ENCODE measurements at places on chromosomes 7 and 10.

- no peak for DNase-seq
Observed at GRCh38 chr7:142711746-142712616, 37.3 kb upstream of the PRSS1 start.

- DNase-seq, result no peak
Observed at GRCh38 chr7:75776295-75776971, 4.4 kb upstream of the CCL26 start.

GRCh38 chr7:140446467-140446866 lies 32.8 kb downstream of the MKRN1 start:
- no peak for DNase-seq

GRCh38 chr7:2844153-2845033 lies at the start of gene GNA12:
TSS of gene GNA12 (minus strand) at chr7:2844308. CDS start at chr7:2844161, 147 bp downstream.
- DNase-seq, result peak; percentile 99

DNA sequence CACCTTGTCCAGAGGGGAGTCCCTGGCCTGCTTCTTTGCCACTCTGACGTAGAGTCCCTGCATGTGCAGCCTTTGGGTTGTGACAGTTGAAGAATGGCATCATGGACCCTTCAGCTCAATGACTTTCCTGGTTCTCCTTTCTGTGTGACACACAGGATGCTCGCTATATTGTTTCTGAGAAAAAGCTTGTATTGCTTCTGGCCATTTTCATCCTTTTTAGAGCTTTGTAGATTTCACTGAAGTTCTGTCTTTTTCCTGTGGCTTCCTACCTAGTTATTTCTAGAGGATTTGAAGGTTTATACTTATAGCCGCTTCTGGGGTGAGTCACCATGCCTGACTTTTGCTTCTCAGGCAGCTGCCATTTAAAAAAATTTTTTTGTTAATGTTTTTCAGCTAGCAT lies 27.0 kb downstream of the SND1 start:
- no peak for DNase-seq

GRCh38 chr10:107618504-107618994 lies 454.0 kb upstream of the SORCS1 start:
- no peak for DNase-seq

DNA sequence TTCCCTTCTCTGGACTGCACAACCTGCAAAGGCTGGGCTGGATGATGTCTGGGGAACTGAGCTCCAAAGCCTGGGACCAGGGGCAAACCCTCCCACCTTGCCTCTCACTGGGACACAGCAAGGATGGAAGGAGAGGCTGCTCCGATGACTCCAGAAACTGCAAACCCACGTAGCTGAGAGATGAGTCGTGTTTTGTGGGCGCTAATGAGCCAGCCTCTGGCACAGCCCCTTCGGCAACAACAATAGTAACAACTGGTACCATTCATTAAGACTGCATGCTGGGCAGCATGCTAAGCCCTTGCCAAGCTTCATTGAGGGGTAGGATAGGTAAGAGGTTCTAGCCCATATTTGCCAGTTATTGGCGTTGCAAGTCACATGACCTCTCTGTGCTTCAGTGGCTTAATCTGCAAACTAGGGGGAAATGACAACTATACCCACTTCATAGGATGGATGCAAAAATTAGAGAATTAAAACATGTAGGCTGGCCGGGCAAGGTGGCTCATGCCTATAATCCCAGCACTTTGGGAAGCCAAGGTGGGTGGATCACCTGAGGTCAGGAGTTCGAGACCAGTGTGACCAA lies 145.9 kb downstream of the SH3PXD2A start:
- no peak for DNase-seq

GRCh38 chr7:129047761-129048160 lies 7.2 kb downstream of the TNPO3 start:
- no peak for DNase-seq

DNA sequence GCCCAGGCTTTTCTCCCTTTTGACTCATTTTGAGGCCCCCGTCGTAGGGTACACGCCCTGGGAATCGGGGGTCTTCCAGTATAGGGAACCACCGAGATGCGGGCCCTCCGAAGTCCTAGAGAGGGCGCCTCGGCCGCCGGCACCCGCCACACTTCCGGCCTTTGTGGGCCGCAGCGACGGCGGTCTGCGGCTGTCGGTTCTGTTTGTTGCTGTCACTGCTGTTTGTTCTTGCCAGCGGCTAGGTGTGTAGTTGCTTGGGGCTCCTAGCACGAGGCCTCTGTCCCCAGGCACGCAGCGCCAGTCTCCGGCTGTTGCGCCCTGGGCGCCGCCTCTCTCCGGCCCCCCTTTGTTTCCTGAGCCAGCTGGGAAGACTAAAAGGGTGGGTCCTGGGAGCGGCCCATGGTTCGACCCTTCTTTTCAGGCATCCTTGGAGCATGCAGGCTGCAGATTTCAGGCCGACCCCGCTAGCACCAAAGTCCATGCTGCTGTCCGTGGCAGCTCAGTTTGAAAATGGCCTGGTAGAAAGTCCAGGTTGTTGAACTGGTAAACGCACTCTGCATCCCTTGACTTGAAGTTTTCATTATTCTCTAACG lies 17.8 kb upstream of the ZKSCAN1 start:
- peak; percentile 76 for DNase-seq

DNA sequence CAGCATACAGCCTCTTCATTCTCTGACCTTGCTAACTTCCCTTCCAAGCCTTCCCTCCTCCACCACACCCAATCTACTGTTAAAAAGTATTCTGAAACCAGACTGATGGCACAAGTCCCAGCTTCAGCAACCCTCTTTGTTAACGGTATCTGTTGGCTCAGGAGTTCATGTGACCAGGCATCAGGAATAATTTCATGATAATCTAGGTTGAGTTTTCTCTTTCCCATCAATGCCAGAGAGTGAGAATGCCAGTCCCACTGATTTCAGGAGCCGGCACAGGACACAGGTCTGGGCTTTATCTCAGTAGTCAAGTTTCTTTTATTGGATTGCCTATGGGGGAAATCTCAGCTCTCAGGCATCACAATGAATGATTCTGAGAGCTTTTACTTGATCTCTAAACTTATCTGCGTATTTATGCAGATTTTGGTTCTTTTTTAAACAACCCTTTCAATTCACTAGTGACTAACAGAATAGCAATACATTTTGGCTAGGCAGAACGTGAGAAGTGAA lies 231.0 kb upstream of the LYZL1 start:
- DNase-seq, result no peak

DNA sequence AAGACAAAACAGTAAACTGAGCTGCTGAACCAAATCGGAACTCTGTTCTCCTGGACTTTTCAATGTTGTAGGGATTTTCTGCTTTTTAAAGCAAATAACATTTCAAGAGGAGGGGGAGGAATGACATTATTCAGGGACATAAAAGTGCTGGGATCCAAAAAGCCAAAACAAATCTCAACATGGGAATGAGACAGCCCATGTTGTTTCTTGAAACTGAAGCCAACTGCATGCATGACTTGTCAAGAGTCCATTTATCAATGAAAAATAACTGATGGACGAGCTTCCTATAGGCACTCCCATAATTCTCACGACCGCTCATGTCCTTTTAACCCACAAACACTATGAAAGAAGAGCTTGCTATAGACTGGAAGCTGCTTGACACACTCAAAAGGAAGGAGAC lies 27.8 kb downstream of the FAM53B start:
- no peak for DNase-seq

DNA sequence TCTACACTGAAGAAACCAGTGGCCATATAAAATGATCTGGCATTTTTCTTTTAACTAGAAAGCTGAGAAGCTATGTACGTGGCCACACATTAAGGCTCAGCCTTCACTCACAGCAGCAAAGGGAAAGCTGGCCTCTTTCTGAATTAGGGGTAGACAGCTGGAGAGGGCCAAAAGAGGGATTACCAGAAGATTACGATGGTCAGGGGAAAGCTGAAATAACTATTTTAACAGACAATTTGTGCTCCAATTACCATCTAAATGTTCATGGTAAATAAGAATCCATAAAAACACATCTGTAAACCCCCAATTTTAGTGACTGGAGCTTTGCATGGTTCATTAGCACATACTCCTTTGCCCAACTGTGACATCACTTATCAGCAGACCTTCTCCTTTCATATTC lies 314.3 kb downstream of the HPSE2 start:
- DNase-seq, result no peak

GRCh38 chr7:31648880-31649279 lies 38.1 kb upstream of the PPP1R17 start:
- DNase-seq, result no peak

- no peak for DNase-seq
Observed at GRCh38 chr7:6252748-6253147, 19.7 kb downstream of the CYTH3 start.

DNA sequence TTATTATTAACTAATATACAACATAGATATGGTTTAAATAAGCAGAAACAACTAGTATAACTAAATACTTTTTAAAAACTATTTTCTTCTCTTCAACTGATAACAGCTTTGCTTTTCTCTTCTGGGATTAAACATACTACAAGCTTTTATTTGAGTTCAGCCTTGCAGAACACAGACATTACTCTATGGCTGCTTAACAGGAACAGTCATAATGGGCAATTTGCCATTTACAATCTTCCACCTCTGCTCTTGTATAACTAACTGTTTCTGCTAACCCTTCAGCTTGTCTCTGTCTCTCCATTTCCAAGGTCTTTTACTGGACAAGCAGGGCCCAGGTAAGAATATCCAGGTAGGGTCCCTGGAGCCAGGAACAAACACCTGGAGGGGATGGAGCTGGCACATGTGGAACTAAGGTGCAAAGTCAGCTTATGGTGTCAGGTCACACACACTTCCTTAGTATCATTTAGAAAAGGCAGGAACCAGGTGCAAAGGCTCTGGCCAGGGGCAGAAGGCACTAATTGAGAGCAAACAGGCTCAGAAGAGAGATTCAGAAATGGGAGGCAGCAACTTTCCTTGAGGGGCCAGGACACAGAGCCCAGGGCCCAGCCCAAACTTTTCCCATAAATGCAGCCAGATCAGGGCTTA lies 93.1 kb downstream of the STRA8 start:
- DNase-seq, result no peak

GRCh38 chr10:30285970-30286369 lies 63.1 kb downstream of the MTPAP start:
- no peak for DNase-seq

DNA sequence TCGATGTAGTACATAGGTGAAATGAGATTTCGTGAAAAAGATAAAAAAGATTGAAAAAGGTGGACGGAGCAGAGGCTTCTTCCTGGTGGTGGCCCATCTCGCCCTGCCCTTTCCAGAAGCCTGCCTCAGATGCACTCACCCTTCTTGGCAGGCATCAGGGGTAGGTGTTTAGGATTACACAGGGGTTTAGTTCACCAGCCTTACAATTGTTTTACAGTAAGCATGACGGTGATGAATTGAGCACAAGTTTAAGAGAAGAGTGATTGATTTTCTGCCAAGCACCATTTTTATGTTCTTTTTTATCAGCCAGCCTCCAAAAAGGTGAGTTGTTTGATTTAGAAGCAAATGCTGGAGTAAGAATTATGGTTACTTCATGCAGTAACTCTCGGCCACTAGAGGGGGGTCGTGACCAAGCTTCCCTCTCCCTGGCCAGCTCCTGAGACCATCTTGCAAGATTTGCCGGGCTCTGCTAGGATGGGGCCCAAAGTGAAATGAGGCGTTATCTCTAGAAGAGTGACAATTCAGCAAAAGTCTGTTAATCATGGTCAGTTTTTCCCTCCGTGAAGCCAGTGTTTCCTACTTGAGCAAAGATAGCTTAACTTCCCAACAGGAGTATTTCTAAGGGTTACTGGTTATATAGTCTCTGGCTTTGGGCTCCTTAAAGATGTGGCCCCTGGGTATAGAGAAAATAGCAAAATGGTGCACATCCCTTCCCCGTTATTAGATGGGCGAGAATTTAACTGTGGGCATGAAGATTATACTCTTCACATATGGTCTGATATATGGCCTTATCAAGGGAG lies 228.8 kb downstream of the BMPER start:
- DNase-seq, result peak; percentile 67

DNA sequence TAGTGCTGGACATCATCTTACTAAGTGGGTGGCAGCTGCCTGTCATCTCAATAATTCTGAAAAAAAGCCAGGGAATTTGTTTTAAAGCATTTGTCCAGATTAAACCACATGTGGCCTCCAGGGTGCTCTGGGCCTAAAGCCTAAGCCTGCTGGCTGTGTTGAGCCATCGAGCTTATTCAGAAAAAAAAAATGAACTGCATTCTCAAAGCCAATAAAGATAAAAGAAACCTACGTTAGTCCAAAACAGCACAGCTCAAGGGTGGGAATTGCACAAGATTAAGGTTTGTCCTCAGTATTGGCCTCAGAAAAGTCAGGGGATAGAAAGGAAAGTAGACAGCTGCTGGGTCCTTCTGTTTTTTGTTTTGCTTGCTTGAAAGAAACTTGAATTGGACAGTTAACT lies 22.6 kb upstream of the PRTFDC1 start:
- DNase-seq, result peak; percentile 63

GRCh38 chr7:157963526-157963925 lies 624.1 kb downstream of the PTPRN2 start:
- DNase-seq, result no peak

DNA sequence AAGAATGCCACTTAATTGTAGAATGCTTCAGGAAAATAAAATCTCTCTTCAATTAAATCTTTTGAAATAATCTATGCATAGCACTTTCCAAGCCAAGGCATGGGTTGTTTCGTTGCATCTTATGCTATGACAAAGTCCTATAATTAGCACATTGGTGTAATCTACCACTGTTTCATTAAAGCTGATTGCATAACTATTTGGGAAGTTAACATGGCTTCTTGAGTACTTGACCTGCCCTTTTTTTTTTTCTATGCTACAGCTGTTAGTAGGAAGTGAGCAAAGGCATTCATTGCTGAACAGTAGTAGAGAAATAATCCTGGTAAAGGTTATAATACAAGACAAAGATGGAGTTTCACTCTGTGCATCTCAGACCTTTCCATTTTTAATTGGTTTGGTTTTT lies 557.2 kb upstream of the CELF2 start:
- no peak for DNase-seq

DNA sequence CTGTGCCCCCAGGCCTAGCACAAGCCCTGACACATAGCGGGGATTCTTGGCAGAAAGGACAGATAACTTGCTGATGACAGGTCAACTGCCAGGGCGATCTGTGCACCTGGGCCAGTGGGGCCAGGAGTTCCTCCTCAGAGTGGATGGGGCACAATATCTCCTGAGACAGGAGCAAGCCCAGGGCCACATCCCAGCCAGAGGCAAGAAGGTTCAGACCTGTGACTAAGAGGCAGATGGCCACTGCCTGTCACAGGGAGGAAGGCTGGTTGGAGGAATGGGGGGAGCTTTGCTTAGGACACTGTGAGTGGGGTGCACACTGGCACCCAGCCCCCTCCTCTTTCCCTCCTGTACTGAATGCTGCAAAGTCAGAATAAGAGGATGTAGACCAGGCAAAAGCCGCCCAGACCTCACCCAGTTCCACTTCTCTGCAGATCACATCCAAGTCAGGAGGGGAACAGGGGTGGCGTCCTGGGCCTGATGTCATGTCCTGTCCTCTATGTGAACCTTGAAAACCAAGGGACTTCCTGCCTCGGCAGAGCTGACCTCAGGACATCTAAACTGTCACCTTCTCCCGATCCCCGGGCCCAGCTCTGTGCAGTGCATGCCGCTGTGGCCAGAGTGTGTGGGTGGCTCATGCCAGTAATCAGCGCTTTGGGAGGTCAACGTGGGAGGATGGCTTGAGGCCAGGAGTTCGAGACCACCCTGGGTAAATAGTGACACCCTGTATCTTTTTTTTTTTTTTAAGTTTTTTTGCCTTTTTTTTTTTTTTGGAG lies 1.3 kb downstream of the GUSB start:
- peak; percentile 63 for DNase-seq

GRCh38 chr7:2090526-2091520 lies 141.9 kb downstream of the MAD1L1 start:
- no peak for DNase-seq

GRCh38 chr10:32033171-32033570 lies 23.1 kb downstream of the KIF5B start:
- DNase-seq, result no peak

- DNase-seq, result no peak
Observed at GRCh38 chr7:83531766-83532165, 117.2 kb downstream of the SEMA3E start.
